ENCODE measurements at places on chromosomes 4 and X. TPM values are rescaled to one million over a fixed set of nuclear protein-coding genes. Genes with fewer than 3 reads are reported as not detected.

- no peak for DNase-seq
These were observed 14.2 kb downstream of the ZMYM3 start for GRCh38 chrX:71239781-71240180.

- DNase-seq = no peak
These were observed 13.2 kb upstream of the XIAP start for GRCh38 chrX:123846577-123847038.

DNA sequence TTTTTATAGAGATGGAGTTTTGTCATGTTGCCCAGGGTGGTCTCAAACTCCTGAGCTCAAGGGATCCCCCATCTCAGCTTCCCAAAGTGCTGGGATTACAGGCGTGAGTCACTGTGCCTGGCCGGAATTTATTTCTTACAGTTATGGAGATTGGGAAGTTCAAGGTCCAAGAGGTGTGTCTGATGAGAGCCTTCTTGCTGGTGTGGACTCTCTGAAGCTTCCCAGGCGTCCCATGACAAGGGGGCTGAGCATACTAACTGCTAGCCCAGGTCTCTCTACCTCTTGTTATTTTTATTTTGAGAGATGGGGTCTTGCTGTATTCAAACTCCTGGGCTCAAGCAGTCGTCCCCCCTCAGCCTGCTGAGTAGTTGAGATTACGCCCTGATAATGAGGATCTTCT, 2.9 kb upstream of the NSD2 start:
- DNase-seq = no peak

GRCh38 chr4:41213625-41214135, 662 bp downstream of the APBB2 start:
- no peak for DNase-seq

DNA sequence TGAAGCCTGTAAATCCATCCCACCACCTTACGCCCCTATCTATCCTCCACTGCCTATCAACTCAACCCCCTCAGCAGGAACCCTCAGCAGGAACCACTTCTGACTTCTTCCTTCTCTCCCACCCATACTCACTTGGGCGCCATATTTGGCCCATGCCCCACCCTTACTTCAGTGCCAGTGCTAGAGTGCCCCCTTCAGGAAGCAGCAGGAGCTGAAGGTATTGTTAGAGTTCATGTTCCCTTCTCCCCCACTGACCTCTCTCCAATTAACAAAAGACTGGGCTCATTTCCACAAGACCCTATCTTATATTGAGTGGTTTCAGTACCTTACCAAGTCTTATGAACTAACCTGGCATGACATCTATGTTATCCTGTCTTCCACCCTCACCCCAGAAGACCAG, 363.1 kb upstream of the SLIT2 start:
- DNase-seq = no peak

DNA sequence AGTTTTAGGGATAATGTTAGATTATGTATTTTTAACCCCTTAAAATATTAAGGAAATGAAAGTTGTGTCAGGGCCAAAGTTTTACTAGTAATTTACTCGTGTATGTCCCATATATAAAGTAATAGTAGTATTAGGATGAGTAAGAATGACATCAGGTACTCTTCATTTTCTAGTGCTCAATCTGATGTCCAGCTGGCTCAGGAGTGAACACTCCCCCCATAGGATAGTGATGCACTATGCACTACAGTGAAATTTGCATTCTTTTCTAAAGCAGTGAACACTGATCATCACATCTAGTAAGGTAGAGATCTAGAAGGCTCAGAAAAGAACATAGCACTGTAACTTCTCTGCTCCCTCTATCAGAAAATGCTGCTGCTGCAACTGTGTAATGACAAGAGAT, 409.7 kb downstream of the GLUD2 start:
- no peak for DNase-seq

DNA sequence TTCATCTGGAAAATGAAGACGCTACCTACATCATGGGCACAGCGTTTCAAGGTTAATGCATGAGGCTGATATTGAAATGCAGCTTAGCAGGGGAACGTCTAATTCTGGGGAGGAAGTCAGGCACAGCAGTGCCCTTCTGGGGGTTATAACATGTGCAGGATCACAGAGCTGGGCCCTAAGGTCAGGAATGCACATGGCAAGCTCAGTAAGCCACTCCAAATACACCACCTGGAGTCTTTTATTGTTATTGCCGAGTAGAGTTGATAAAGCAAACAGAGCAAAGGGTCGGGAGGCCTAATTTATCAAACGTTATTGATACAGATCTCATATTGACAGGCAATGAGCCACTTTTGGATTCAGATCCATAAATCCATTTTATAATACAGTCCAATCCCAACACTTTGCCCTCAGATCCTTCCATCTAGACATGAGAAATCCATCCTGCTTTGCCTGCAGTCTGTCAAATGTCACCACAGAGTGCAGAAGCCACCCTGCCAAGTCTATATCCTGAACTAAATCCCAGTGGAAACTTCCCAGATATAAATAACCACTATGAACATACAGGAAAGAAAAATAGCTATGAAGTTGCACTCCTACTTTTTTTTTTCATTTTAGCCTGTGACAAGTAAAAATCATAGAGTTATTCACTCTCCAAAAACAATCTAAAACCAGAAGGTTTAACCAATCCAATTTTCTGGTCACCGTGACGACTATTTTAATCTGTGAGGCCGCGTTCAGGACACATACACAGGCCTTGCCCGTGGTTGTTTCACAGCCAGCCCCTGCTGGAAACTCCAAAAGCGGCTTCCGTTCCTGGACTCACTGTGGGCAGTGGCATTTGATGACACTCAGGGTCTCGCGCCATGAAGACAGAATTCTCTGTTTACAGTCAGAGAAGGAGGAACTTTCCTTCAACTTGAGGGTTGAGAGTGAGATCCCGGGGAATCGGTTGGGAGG, 335.4 kb downstream of the DHX15 start:
- DNase-seq = no peak

GRCh38 chrX:34875204-34875603, 67.4 kb upstream of the FAM47B start:
- DNase-seq = no peak

- DNase-seq = no peak
These were observed 135.1 kb upstream of the MSX1 start for GRCh38 chr4:4724321-4724720.

- peak; percentile 48 for DNase-seq
These were observed 11.8 kb upstream of the DCUN1D4 start for GRCh38 chr4:51831133-51831532.

GRCh38 chr4:65139998-65140397, 530.3 kb downstream of the EPHA5 start:
- DNase-seq = no peak

GRCh38 chrX:41289095-41289494, 44.9 kb upstream of the DDX3X start:
- DNase-seq = no peak

GRCh38 chr4:94523617-94524016, 71.9 kb downstream of the PDLIM5 start:
- no peak for DNase-seq

GRCh38 chr4:85833302-85833701, 358.4 kb downstream of the ARHGAP24 start:
- DNase-seq = no peak

GRCh38 chrX:95949588-95949987, 735.1 kb upstream of the DIAPH2 start:
- no peak for DNase-seq

- no peak for DNase-seq
These were observed 21.4 kb upstream of the AFAP1 start for GRCh38 chr4:7960790-7961655.

GRCh38 chr4:74045772-74046171, 7.3 kb upstream of the CXCL3 start:
- DNase-seq = no peak

DNA sequence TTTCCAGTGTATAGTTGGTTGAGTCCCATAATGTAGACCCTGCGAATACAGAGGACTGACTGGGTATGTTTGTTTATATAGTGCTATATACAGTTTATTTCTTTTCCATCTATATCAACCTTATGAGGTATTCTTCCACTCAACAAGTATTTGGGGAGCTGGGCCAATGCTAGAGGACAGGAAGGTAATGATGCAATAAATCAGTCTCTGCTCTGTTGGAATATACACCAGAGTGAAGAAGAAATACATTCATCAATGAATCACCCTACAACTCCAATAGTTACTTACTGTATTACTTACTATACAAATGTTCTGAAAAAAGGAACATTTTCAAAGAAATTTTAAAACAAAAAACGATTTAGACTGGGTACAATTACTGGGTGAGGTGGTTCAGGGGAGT, 2.1 kb upstream of the ARSJ start:
- DNase-seq = no peak

DNA sequence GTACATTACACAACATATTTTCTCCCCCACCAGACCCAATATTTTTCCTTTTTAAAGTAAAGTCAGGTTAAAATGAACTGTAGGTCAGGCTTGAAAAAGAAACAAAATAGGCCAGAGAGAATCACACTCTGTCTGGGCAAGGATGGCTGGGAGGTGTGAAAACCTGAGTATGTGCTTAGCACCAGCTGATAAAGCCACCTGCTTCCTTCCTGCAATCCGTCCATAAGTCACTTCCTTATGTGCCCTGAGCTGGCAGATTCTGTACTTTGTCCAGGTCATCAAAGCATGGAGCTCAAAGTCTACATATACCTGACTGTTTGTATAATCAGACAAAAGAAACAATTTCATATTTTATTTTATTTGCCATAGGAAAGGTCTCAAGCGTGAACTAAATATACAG, 37.7 kb downstream of the ANTXR2 start:
- DNase-seq = no peak

GRCh38 chrX:56382278-56382677, 150.1 kb downstream of the KLF8 start:
- DNase-seq = no peak

DNA sequence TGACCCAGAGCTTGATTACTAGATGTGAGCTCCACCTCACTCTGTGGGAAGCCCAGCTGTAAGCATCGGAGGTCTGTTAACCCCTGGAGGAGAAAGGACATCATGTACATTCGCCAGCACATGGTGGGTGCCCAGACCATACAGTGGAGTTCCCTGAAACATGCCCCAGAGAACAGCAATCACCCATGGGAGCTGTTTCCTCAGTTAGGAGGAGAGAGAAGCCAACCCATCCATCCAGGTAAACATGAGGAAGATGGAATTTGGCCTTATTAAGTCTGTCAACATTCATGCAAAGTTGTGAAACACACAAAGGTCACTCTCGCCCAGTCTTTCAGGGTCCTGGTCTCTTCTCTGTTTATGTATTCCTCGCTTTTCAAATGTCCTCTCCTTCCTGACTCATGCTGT, 354.7 kb downstream of the ANK2 start:
- no peak for DNase-seq

DNA sequence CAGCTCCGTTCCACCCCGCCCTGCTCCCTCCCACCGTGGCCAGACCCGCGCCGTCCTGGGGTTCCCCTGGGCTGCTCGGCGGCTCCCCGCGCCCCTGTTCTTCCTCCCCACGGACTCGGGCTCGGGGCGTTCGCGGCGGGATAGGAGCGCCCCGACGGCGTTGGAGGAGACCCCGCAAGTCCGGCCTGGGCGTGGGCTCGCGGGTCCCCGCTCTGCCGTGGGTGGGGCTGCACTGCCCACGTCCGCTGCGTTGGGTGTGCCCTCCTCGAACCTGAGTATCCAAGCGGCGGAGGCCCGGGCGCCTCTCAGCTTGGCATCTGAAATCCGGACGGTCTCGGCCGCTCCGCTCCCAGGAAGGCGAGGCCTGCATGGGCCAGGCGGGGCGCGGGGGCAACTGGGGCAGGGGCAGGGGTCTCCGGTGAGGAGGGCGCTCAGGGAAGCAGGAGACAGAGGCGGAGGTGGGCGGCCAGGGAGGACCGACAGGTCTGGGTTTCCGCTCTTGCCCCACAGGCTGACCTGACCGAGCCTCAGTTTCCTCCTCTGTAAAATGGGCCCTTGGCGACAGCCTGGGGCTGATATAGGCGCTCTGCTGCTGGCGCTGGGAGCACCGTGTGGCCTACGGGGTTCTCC, 12.0 kb upstream of the NAT8L start:
- DNase-seq = peak; percentile 25

DNA sequence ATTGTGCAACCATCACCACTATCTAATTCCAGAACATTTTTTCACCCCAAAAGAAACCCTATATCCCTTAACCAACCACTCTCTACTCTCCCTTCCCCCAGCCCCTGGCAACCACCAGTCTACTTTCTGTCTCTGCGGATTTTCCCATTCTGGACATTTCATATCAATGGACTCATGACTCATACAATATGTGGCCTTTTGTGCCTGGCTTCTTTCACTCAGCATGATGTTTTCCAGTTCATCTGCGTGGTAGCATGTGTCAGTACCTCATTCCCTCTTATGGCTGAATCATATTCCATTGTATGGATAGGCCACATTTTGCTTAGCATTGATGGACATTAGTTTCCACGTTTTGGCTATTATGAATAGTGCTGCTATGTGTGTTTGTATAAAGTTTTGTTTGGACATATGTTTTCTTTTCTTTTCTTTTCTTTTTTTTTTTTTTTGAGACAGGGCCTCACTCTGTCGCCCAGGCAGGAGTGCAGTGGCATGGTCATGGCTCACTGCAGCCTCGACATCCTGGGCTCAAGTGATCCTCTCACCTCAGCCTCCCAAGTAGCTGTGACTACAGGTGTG, 335.4 kb downstream of the BCOR start:
- DNase-seq = no peak

GRCh38 chr4:71300964-71301363, 37.9 kb upstream of the SLC4A4 start:
- DNase-seq = no peak

DNA sequence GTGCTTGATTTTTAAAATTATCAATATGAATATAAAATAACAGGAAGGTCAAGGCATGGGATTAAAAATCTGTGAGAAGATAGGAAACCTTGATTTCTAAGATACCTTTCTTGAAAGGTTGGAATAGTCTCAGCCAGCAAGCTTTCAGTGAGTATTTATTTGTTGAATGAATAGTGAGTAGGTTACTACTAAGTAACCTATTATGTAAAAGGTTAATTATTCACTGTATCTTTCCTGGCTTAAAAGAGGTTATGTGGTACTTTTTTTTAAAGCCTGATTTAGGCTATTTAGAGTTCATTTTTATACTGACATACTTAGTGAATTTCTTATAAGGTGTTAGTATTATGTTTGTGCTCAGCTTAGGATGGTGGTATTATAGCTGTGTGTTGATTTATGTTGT, 123.5 kb downstream of the PTPN13 start:
- DNase-seq = no peak

DNA sequence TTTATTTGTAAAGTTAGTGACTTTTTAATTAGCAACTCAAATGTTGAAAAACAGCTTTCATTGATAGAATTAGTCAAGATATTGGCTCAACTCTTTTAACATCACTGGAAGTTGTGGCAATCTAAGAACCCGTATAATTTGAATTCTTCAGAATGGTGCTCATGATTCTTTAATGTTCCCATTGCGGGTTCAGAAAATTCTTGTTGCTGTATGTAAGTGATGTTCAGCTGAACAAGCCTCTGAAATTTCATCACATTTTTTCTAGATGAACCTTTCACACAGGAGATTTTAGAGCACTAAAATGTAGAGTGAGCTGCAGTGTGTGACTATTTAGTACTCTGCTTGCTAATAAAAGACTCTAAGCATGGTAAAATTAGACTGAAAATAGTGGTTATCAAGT, 1317.7 kb downstream of the FSTL5 start:
- DNase-seq = no peak

Gene TMPRSS11D
- polyA plus RNA-seq = not detected

Gene FRMPD3
- 0.21 TPM for polyA plus RNA-seq

Gene FHIP1A
- not detected for polyA plus RNA-seq

Gene UGT2B11
- polyA plus RNA-seq = not detected

Gene PRDM8
- 2.4 TPM for polyA plus RNA-seq

Gene FGF5
- not detected for polyA plus RNA-seq

Gene ELOVL6
- polyA plus RNA-seq = 5.5 TPM

Gene FAM133A
- not detected for polyA plus RNA-seq
